NCI-H2227 treated with DMSO at 0.1 percent for 48 hours (cell line): ENCODE measurements at places on chromosomes 3 and 15.

- no peak for DNase-seq
Measured at GRCh38 chr3:105967117-105967516, 98.3 kb upstream of the CBLB start.

DNA sequence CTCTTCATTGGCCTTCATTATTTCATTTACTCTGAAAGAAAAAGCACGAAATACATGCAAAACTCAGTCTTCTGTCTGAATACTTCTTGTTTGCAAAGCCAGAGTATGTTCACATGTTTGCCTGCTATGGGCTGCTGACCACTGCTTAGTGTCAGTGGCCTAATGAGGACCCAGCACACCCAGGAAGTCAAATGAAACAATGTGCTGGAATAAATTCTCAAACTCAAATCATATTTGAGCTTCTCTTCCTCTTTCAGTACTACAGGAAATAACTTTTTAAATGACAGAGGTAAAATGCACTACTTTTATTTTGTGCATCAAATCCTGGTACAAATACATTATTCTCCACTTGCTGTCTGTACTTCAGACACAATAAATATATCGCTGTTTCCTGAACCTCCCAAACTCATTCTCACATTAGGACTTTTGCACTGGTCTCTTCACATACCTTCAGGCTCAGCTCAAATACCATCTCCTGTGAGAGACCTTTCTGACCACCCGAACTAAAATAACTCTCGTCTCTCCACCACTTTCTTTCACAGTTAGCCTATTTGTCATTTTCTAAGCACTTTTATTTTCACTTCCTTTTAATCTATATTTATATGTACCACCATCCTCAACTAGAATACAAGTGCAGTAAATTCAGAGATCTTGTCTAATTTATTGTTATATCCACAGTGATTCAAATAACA is 176.8 kb downstream of the TUSC7 start:
- no peak for DNase-seq

DNA sequence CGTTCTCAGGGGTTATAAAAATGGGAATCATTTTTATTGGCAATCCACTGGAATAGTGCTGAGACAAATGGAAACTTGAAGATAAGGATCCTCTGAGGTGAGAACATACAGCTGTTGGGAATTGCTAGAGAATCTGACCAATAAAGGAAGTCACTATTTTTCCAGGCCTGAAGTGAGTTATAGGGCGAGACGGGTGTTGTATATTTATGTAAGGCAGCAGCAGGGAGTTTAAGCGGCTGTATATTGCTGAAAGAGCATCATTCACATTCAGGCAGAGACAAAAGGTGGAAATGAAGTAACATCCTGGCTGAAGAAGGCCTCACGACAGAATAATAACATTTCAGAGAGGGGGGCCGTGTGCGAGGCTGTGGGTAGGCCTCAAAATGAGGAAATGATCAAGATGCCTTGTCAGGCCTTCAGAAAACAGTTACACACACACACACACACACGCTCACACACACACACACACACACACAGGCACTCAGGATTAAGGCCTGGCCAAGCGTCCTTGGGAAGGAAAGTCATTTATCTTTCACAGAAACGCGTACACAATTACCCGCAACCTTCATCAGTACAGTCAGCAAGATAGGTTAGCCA is 964.9 kb upstream of the NR2F2 start:
- no peak for DNase-seq

GRCh38 chr3:150656316-150656715 is 47.4 kb downstream of the ERICH6 start:
- no peak for DNase-seq

DNA sequence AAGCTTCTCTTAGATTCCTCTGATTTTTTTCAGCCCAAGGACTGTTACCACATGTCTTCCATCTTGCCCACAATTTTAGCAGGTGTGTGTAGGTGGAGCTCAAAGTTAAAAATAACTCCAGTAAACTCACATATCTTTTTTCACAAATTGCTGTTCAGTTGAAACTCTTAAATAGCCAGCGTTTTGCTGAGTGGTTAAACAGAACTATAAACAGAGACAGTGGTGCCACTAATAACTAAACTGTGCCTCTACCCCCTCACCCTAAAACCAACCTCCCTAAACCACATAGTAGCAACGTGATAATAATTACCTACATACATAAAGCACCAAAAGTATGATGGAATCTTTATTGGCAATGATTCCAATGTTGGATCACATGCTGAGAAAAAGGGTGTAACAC is 525.1 kb downstream of the PDCD6IP start:
- no peak for DNase-seq

- DNase-seq, result no peak
Measured at GRCh38 chr15:47371939-47372338, 345.4 kb upstream of the SEMA6D start.

- no peak for DNase-seq
Measured at GRCh38 chr3:194204042-194204987, 68.4 kb downstream of the HES1 start.

- no peak for DNase-seq
Measured at GRCh38 chr3:177015881-177016280, 181.4 kb downstream of the TBL1XR1 start.

- DNase-seq, result no peak
Measured at GRCh38 chr15:52379395-52380106, 83.9 kb upstream of the MYO5C start.

- DNase-seq, result no peak
Measured at GRCh38 chr3:13861461-13861860, 18.4 kb downstream of the WNT7A start.

GRCh38 chr3:141093397-141093796 is 42.2 kb downstream of the SPSB4 start:
- no peak for DNase-seq

DNA sequence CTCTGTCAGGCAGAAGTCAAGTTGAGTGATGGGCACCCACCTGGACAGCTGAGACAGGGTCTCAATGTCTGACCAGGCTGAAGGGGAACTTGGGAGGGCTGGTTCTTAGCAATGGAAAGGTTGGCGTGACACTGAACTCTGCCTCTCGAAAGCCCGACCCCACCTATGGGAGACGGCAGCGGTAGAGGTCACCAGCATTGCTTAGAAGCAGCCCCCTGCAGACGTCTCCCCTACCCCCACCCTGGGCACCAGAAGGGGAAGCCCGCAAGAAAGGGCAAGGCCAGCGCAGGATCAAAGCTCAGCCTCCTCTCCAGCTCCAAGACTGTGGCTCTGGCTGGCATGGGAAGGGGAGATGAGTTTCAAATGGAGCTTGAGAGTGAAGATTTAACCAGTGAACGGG is 184.8 kb upstream of the LYSMD4 start:
- no peak for DNase-seq

GRCh38 chr15:90789462-90789861 is 72.3 kb downstream of the BLM start:
- DNase-seq, result no peak

GRCh38 chr15:47194718-47195117 is 522.6 kb upstream of the SEMA6D start:
- peak; percentile 37 for DNase-seq

DNA sequence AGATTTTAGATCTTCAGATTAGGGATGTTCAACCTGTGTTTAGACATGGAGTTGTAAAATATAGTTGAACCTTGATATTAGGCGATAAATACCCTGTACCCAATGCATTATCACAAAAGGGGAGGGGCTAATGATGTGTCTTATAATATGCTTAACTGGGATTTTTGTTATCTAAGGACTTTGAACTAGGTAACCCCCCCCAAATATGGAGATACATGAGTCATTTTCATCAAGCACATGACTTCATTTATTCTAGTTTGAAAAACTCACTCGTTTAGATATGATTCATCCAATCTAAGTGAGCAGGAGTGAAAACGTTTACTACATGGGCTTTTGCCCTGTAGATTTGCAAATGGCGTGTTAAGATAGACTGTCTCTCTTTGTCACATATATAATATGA is 212.4 kb downstream of the IL5RA start:
- no peak for DNase-seq
